ENCODE measurements at places on chromosomes 7 and 10. TPM values are rescaled to one million over a fixed set of nuclear protein-coding genes. Genes with fewer than 3 reads are reported as not detected.

SEPTIN7 gene
- 197 TPM for total RNA-seq

C10orf143 gene
- 12.5 TPM for total RNA-seq

HTR7 gene
- 0.32 TPM for total RNA-seq

SFRP4 gene
- not detected for total RNA-seq

MRPS33 gene
- 48.4 TPM for total RNA-seq

CPED1 gene
- 0.49 TPM for total RNA-seq

CPN1 gene
- not detected for total RNA-seq

HECW1 gene
- not detected for total RNA-seq

CPEB3 gene
- total RNA-seq: 2.1 TPM

TRIM4 gene
- 30.1 TPM for total RNA-seq

UCN3 gene
- not detected for total RNA-seq

SERPINE1 gene
- total RNA-seq: not detected

WDR86 gene
- 0.31 TPM for total RNA-seq

FOXI2 gene
- total RNA-seq: 0.24 TPM

BZW2 gene
- 24.6 TPM for total RNA-seq

HGF gene
- total RNA-seq: 1.4 TPM

Measured in naive thymus-derived CD4-positive, alpha-beta T cell (primary cell).